GM12878 (cell line): ENCODE measurements at places on chromosomes 12 and 14.

GRCh38 chr12:115709540-115710011, 567.9 kb downstream of the MED13L start:
- no peaks in the 10 kb centered on the region for H3K4me1 ChIP-seq
- H3K27ac ChIP-seq: no peak overlapping the region
- no peaks in the 10 kb centered on the region for H3K27me3 ChIP-seq
- no peak overlapping the region for H3K4me3 ChIP-seq

DNA sequence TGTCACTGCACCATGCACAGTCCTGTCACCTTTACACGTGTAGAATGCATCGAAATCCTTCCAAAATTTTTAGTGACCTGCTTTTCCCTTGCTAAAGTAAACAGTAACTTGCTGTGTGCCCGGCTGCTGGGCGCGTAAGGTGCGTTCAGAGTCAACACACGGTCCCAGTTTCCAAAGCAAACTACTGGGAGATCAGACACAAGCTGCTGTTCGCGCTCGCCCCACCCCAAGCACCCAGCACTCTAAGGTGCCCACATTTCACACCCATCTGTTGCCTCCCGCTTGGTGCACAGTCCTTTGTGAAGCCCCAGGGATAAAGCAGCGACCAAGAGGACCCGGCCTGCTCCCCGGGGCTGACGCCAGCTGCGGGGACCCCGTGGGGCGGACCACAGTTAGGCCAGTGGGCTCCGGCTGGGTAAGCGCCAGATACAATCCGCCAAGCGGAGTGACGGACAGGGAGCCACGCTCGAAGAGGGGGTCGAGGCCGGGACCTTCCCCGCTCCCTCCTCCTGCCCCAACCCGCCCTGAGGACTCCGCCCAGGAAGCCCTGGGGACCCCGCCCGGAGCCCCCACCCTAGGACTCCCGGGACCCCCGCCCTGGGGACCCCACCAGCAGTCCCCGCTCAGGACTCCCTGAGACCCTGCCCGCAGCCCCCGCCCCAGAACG, 633 bp downstream of the STX2 start:
- DNase-seq: no peak
- H3K27me3 ChIP-seq: no peaks in the 10 kb centered on the region
- peak overlapping the region; percentile 87 for H3K4me3 ChIP-seq
- H3K27ac ChIP-seq: no peak overlapping the region; the same call in 1 of the 2 replicates

GRCh38 chr12:75260316-75260715, 50.7 kb upstream of the KCNC2 start:
- H3K4me3 ChIP-seq: no peak overlapping the region
- H3K27me3 ChIP-seq: no peaks in the 10 kb centered on the region
- no peaks in the 10 kb centered on the region for H3K4me1 ChIP-seq
- no peak overlapping the region for H3K27ac ChIP-seq
- no peak for DNase-seq

DNA sequence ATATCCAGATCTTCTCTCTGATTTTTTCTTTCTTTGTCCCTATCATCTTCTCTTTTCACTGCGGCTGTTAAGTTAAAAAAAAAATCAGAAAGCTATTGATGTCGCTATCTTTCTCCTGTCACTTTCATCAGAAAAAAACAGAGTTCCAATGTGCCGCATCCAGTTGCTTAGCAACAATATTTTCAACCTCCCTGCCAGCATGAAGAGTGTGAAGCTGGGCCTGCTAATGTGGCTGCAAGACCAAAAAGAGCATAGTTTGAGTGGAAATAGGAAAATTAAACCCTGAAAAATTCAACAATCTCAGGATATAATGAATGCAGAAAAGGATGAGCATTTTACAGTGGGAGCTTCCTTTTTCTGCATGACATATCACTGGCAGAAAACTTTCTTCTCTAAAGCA, 1025.4 kb upstream of the LRFN5 start:
- no peak overlapping the region for H3K4me3 ChIP-seq
- no peak overlapping the region for H3K27ac ChIP-seq

DNA sequence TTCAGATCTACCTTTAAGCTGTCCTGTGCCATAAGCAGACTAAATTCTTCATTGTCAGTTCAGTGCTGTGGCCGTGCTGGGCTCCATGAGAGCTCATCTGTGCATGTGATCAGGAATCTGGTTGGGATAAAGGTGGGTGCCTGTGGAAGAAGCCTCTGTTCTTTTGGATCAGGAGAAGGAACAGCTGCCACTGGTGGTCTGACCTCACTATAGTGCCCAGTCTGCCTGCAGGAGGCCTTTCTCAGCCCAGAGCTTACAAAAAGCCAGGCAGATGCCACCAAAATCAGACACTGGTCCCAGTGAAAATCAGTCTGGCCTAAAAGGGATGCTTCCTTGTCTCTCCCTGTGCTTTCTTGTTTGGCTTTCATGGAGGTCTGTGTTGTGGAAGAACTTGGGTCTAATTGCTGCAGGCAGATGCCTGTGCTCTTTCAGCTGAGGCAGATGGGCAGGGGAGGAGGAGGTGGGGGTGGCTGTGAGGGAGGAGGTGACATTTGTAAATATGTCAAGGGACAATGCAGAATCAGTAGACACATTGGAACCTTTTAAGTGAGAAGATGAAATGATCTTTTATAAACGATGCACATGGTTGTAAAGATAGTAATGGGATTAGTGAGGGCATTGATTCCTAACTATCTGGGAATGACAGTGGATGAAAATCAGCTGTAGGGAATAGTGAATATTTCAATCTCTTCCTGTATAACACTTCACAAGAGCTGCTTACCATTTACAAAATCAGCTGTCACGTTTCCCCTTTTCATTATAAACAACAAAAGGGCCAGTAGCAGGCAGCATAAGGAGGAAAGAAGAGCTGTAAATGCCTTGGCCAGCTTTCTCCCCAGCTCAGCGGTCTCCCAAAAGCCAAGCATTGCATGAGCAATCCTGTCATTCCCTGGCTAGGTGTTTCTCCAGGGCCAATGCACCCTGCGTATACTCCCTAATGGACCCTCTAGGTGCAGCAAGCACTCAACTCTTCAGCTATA, 44.6 kb downstream of the CACNA2D4 start:
- H3K4me1 ChIP-seq: no peaks in the 10 kb centered on the region
- H3K36me3 ChIP-seq: no peaks in the 10 kb centered on the region
- peaks cover 7% of the 10 kb centered on the region for H3K27me3 ChIP-seq
- no peak overlapping the region for H3K4me3 ChIP-seq
- DNase-seq: no peak

- no peaks in the 10 kb centered on the region for H3K27me3 ChIP-seq
- H3K4me1 ChIP-seq: no peaks in the 10 kb centered on the region
- no peak overlapping the region for H3K27ac ChIP-seq
- no peaks in the 10 kb centered on the region for H3K36me3 ChIP-seq
Measured at GRCh38 chr12:52270541-52271070, 3.8 kb upstream of the KRT86 start.

DNA sequence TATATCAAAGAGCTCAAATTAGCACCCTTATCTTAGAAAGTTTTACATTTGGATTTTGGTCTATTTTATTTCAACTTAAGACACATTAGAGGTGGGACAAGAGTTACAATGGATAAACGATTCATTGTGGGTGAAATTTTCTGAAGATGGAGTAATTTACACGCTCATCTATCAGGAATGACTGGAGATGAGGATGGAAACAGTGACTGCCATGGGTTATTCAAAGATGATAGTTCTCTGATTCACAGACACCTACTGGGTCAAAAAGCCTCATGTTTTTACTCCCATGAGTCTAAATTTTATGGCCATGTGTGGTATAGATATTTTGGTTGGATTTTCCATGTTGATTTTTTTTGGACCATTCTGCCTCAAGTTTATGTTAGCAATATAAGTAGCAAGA, 22.1 kb downstream of the SAMD4A start:
- no peaks in the 10 kb centered on the region for H3K4me1 ChIP-seq
- no peak overlapping the region for H3K4me3 ChIP-seq
- H3K27ac ChIP-seq: no peak overlapping the region
- H3K27me3 ChIP-seq: no peaks in the 10 kb centered on the region

- no peak overlapping the region for H3K27ac ChIP-seq
- H3K4me1 ChIP-seq: no peaks in the 10 kb centered on the region
- no peaks in the 10 kb centered on the region for H3K27me3 ChIP-seq
- H3K36me3 ChIP-seq: no peaks in the 10 kb centered on the region
Measured at GRCh38 chr14:103927566-103927965, 690 bp upstream of the TDRD9 start.

GRCh38 chr12:105109465-105110212, 2.1 kb downstream of the WASHC4 start:
- H3K36me3 ChIP-seq: no peaks in the 10 kb centered on the region
- peak overlapping the region; percentile 88 for H3K27ac ChIP-seq
- peak; percentile 51 for DNase-seq
- no peaks in the 10 kb centered on the region for H3K27me3 ChIP-seq
- peaks cover 4% of the 10 kb centered on the region; the same call in 1 of the 2 replicates for H3K4me1 ChIP-seq

- H3K4me1 ChIP-seq: peaks cover 8% of the 10 kb centered on the region
- H3K27ac ChIP-seq: no peak overlapping the region
- no peak for DNase-seq
- peak overlapping the region; percentile 98 for H3K4me3 ChIP-seq
- H3K36me3 ChIP-seq: no peaks in the 10 kb centered on the region
Measured at GRCh38 chr14:72892879-72893635, 844 bp downstream of the DPF3 start.

DNA sequence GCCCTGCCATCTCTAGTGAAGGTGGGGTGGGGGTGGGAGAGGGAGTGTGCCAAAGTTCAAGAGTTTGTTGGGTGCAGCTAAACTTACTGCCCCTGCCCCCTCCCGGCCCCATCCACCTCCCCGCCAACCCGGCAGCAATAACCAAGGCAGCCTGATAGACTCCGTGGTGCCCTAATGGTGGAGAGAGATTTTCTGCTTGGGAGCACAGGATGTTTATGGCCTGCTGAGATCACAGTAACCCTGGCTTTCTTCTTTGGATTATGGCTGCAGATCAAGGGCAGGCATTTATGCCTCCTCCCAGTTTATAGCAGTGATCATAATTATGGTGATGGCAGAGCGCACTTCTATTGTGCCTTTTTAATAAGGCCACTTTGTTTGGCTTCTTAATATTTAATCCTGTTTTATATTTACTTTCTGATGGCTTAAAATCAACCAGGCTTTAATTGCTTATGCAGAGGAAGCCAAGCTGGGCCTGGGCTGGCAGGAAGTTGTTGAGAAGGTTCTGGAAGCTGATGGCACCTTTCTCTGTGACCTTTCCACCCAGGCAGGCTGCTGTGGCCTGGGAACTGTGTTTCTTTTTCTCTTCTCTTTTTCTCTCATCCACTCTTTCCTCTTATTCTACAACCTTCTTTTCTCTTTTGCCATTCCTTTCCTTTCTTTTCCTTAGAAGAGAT, 256.8 kb upstream of the FKBP4 start:
- H3K27me3 ChIP-seq: peaks cover 2% of the 10 kb centered on the region; the same call in 1 of the 2 replicates
- H3K27ac ChIP-seq: no peak overlapping the region
- no peak overlapping the region for H3K4me3 ChIP-seq
- H3K36me3 ChIP-seq: no peaks in the 10 kb centered on the region

DNA sequence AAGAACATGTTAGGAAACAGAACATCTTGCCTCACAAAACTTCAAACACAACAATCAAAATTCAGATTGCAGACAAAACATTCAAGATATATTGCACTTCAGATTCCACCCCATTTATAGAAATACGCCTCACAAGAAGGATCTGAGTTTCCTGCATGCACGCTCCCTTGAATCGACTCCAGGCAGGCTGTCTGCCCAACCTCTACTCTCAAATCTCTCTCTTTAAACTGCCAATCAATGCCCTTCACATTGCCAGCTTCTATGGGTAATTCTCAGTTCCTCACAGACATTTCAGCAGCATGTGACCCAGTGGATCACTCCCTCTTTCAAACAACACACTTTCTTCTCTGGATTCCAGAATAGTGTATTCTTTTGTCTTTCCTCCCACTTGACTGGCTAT, 184.1 kb downstream of the PRKD1 start:
- H3K4me3 ChIP-seq: no peak overlapping the region
- DNase-seq: no peak
- H3K27me3 ChIP-seq: no peaks in the 10 kb centered on the region
- H3K4me1 ChIP-seq: no peaks in the 10 kb centered on the region

GRCh38 chr14:33010495-33010894, 71.8 kb downstream of the NPAS3 start:
- no peaks in the 10 kb centered on the region for H3K36me3 ChIP-seq
- H3K4me3 ChIP-seq: no peak overlapping the region
- H3K4me1 ChIP-seq: no peaks in the 10 kb centered on the region
- no peak for DNase-seq
- peaks cover 3% of the 10 kb centered on the region; the same call in 1 of the 2 replicates for H3K27me3 ChIP-seq

DNA sequence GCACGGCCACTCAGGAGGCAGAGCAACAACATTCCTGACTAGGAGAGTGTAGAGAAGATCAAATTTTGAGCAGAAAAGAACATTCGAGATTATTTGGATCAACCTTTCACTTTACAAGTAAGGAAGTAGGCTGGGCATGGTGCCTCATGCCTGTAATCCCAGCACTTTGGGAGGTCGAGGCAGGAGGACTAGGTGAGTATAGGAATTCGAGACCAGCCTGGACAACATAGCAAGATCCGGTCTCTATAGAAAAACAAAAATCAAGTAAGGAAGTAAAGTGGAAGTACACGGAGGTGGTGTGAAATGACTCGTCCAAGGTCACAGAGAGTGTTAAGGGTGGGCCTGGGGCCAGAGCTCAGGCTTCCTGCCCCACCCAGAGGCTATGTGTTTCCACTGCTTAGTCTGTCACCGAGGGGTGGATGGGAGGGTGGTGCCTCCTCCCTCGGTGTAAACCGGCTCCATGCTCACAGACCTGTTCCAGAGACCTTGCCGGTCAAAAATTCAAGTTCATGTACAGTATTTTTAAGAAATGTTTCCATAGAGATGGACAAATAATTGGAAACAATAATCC, 51.9 kb downstream of the MAP1LC3B2 start:
- no peak for DNase-seq
- no peaks in the 10 kb centered on the region for H3K36me3 ChIP-seq
- no peak overlapping the region for H3K27ac ChIP-seq
- no peak overlapping the region for H3K4me3 ChIP-seq
- H3K4me1 ChIP-seq: no peaks in the 10 kb centered on the region
- H3K27me3 ChIP-seq: peaks cover 4% of the 10 kb centered on the region

DNA sequence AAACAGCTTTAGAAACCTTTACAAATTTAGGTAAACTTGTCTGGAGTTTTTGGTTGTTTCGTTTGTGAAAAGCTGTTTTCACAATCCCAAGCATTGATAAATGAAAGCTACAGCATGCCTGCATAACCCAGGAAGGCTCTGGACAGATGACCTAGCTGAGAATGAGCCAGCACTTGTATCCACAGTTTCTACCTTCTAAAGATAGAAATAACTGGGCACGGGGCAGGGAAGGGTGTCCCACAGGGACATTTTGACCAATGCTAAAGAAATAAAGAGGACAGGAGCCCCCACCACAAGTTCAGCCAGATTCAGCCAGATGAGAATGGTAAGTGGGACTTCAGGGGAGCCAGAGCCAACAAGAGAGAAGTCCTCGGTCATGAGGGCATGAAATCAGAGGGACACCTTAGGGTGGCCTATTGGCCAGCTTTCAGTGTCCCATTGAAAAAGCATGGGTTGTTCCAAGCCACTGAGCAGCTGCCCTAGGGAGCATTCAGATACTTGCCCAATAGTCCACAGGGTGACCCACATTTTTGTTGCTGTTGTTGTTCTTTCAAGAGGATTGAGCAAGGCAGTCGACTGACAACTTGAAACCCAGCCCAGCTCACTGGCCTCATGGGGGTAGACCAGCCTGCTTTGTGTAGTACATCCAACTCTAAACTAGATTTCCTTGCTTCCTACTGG, 140.3 kb upstream of the NUDT4 start:
- H3K27ac ChIP-seq: no peak overlapping the region
- H3K4me1 ChIP-seq: no peaks in the 10 kb centered on the region
- no peak overlapping the region for H3K4me3 ChIP-seq
- no peaks in the 10 kb centered on the region for H3K36me3 ChIP-seq
- DNase-seq: no peak

GRCh38 chr14:84202486-84202885, 1327.5 kb upstream of the FLRT2 start:
- H3K4me3 ChIP-seq: no peak overlapping the region
- H3K27me3 ChIP-seq: no peaks in the 10 kb centered on the region
- H3K36me3 ChIP-seq: no peaks in the 10 kb centered on the region
- H3K4me1 ChIP-seq: no peaks in the 10 kb centered on the region
- DNase-seq: no peak
